AG10803 (cell line): ENCODE measurements at places on chromosomes 1 and 21.

GRCh38 chr1:223183268-223183862 lies 40.3 kb upstream of the TLR5 start:
- peak; percentile 31 for DNase-seq

DNA sequence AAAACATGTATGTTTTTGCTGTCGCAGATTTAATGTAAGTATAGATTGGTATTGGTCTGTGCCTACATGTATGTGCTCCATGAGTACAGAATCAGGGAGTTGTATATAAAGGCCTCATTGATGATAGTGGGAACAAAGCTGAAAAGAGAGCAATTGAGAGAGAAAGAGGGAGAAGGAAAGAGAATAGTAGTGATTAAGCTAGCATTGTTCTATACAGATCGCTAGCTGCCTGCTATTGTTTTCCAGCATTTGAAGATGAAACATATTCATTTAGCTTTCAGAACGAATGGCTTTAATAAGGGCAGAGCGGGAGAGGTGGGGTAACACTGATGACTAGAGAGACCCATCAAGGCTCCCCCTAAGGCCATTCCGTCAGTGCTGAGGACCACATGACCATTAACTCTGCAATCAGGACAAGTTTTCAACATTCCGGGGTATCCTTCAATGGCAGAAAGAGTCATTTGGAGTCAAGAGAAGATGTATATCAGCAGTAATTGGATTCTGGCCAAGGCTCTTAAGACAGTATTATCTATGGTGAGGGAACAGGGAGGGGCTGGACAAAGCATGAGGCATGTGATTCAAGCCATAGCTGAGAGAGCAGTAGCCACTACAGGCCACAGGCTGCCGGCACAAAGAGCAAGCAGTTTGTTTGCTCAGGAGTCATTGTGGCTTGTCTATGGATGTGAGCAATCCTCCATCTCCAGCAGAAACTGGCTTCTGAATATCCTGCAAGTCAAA lies 176.5 kb downstream of the PBX1 start:
- DNase-seq: no peak

DNA sequence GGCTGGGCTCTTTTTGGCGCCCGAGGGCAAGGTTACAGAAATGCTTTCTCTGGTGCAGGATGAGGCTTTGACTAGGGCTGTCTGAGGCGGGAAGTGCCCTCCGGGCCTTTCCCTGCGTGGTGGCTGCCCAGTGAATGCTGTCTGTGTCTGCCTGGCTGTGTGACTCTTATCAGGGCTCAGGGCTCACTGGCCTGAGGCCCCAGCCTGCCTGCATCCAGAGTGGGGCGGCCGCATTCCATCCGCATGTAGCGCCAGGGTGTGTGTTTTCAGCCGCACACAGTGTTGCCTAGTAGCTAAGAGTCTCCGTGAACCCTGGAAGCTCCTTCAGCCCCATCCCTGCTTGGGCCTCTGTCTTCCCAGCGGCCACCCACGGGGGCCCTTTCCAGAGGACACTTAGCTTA lies 59.1 kb downstream of the FAAP20 start:
- DNase-seq: peak; percentile 79

DNA sequence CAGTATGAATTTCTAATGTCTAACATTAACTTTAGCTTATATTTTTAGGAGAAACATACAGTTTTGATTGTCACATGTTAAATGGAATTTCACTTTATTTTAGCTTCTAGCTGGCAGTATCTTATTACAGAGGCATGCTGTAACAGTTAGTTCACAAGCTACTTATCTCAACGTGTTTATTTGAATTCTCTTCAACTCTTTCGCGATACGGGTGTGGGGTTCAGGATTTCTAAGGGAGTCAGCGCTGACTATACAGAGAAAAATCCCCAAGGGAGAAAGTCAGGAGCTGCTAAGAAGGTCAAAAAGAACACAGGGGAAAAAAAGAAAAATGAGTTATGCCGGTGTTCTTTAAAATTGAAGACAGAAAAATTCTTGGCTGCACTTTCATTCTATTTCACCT lies 296.2 kb downstream of the VAV3 start:
- DNase-seq: no peak

- no peak for DNase-seq
Measured at GRCh38 chr1:51073456-51073855, 28.6 kb upstream of the C1orf185 start.

DNA sequence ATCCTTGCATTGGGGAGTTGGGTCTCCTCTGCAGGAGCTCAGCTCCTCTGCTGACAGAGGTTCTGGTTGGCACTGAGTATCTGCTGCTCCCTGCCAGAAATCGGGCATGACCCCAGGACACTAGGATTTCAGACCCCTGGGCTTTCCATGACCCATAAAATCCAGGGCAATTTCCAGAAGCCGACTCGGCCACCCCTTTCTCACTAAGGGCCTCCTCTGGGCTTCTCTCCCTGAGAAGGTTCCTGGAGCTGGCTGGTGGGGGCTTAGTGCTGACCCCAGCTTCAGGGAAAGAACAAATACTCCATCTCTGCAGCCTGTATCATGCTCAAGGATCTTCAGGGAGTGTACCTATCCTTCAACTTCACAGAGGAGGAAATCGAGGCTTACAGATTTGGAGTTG lies 603.4 kb downstream of the PTPRU start:
- DNase-seq: no peak

DNA sequence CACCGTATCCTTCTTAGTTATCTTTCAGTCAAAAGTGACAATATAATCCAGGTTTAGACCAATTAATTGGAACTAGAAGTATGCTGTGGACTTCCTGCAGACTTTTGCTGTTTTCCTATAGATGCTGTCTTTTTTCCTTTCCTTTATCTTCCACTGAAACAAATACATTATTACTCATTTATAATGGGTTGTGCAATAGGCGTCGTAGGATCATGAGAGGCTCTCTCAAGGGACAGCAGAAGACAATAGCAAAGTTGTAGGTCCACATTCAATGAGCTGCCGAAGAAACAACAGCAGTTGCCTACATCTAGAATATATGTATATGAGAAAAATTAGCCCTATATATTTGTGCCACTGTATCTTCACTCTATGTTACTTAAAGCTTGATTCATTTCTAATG lies 371.6 kb downstream of the AMY1C start:
- DNase-seq: no peak

DNA sequence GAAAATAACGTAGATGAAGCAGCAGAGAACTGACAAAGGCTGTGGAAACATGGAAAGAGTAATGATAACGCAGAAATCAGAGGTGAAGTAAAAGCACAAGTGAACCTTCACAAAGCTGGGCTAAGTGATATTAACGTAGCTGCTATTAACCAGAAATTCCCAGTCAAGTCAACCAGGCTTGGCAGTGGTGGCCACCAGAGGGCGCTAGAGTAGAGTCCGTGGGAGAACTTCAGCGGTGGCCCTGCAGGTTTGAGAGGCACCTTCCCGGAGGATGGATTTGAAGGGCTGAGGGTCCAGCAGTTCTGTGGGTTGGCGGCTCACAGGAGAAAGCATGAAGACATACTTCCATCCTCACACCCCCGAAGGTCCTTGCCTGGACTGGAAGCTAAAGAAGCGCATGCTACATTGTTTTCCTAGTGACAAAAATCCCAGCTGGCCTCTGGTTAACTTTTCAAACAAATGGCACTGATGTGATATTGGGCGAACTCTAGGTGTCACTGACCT lies 81.7 kb upstream of the ZNF648 start:
- DNase-seq: peak; percentile 75

DNA sequence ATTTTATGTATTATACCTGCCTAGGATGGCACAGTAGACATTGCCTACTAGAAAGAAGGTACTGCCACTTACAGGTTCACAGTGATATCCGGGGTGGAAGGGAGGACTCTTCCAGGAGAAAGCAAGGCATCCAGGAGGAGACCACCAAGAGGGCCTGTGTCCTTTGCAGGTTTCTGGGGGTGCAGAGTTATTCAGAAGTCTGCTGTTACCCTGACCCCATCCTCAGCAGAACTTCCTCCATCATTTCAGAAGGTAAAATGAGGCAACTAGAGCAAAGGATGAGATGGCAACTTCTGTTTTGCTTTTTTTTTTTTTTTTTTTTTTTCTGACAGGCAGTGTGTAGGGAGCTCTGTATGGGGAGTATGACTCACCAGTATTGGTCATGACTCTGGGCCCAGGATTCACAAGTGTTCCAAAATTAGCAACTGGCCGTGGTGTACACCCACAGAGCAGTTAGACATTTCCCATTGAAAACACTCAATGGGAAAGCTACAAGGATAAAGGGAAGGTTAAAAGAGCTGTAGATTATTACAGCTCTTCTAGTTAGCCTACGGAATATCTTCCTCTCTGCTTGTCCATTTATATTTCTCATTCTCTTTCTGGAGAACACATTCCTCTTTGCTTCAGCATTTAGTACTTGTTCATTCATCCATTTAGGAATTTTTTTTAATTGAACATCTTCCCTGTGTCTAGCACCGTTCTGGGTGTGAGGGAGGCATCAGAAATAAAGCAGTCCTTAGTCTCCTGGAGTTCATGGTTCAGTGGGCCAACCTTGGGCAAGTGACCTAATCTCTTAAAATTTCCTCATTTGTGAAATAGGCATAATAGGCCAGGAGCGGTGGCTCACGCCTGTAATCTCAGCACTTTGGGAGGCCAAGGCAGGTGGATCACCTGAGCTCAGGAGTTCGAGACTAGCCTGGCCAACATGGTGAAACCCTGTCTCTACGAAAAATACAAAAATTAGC lies 50.5 kb upstream of the PPP2R5A start:
- peak; percentile 95 for DNase-seq

GRCh38 chr1:156154317-156154749 lies 948 bp downstream of the SEMA4A start:
- DNase-seq: no peak

- no peak for DNase-seq
Measured at GRCh38 chr1:115159958-115160357, 70.7 kb upstream of the TSPAN2 start.

DNA sequence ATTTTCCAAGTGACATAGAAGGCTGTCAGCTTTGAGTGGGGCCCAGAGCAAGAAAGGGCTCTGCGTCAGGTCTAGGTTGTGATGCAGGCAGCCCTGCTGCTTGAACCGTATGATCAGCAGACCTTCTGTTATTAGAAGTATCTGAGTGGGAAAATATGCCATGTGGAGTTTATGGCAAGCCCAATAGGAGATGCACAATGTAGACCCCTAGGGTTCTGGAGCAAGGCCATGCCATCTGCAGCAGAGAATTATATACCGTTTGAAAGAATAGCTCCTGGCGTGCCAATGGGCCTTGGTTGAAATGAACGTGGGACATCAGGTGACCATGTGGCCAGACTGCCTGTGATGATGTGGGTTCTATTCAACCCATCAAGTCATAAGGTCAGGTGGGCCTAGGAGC lies 44.1 kb upstream of the ZBTB18 start:
- no peak for DNase-seq

- DNase-seq: no peak
Measured at GRCh38 chr1:3066826-3067225, 2.2 kb upstream of the PRDM16 start.

DNA sequence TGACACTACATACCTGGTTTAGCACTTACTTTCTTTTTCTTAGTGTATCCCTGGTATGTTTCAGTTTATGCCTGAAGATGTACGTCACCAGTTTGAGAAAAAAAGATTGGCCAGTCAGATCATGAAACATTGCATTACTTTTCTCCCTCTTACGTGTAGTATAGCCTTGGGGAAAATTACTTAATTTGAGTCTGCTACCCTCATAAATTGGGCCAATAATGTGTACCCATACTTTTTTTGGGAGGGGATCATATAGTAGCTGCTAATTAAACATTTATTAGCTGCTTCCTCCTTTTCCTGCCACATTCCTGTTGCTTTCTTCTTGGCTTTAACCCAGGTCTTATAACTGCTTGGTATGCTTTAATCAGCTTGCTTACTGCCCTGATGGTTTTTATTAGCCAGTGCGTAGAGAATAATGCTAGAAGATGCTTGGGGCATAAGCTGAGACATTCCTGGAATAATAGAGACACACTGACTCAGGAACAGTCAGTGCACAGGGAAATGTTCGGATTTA lies 32.1 kb downstream of the RABGAP1L start:
- DNase-seq: peak; percentile 92

GRCh38 chr1:108531444-108531843 lies 28.5 kb upstream of the EEIG2 start:
- no peak for DNase-seq

- no peak for DNase-seq
Measured at GRCh38 chr1:242629396-242629795, 104.9 kb upstream of the PLD5 start.

DNA sequence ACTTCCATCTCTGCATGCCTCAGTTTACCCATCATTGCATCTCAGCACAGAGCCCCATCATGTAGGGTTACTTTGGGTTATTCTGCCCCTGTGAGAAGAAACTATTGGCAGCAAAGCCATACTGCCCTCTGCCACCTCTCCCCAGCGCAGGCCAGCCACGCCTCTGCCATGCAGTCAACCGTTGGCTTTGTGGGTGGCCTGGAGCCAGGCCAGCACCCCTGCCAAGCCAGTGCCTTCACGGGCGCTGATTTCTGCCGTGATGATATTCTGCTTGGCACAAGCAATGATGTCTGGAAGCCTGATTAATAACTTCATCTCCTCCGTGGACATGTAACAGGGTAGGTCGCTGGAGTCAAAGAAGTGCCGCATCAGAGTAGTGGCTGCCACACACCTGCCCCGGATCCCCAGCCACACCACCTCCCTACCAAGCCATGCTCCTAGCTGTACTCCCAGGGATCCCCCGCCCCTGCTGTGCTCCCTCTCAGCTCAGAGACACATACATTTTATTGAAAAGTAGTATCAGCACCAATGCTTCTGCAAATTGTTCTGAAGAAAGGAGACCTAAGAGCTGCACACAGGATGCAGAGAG lies 15.0 kb upstream of the CEP85 start:
- no peak for DNase-seq

- peak; percentile 82 for DNase-seq
Measured at GRCh38 chr1:235919833-235920441, 53.2 kb upstream of the LYST start.

- DNase-seq: no peak
Measured at GRCh38 chr1:243363832-243364231, 108.0 kb downstream of the SDCCAG8 start.

DNA sequence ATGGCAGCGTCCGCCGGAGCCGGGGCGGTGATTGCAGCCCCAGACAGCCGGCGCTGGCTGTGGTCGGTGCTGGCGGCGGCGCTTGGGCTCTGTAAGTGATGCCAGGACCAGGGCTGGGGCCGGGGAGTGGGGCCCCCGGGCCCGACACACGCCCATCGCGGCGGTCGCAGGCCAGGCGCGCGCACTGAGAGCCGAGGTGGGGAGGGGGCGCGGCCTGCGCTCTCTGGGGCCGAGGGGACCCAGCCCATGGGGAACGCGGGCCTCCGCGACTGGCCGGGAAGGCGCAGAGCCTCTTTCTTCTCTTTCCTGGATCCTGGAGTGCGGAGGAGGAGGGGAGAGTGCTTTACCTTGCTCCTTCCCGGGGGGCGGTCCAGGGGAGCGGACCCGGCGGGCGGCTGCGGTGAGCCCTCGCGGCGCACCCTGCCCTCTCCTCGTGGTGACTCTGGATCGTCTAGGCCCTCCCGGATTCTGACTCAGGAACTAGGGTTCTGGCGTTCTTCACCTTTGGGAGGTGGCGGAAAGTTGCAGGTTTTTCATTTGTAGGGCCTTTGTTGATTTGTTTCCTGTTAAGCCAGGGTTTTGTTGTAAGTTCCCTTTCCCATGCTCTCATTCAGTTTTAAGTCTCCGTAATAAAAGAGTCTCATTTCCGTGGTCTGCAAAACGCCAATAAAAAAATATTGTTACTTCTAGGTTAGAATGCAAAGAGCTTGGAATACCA lies 529 bp downstream of the MPZL1 start:
- no peak for DNase-seq

- DNase-seq: peak; percentile 55
Measured at GRCh38 chr21:45357436-45358260, 47.3 kb upstream of the COL18A1 start.

GRCh38 chr1:228058949-228059633 lies 23.4 kb upstream of the ARF1 start:
- no peak for DNase-seq
